ENCODE measurements at places on chromosomes 1 and 21. TPM values are rescaled to one million over a fixed set of nuclear protein-coding genes. Genes with fewer than 3 reads are reported as not detected.
A peak's percentile ranks its signal among the peaks of the same experiment; 100 is the strongest.

RCAN1 gene
- 24.0 TPM for total RNA-seq

IGSF21 gene
- not detected for total RNA-seq

LDLRAD1 gene
- not detected for total RNA-seq

KRTAP21-1 gene
- total RNA-seq: not detected

KCNH1 gene
- not detected for total RNA-seq

OR2T29 gene
- total RNA-seq: not detected

CAPN9 gene
- not detected for total RNA-seq

FCRL6 gene
- total RNA-seq: not detected

MANEAL gene
- 1.6 TPM for total RNA-seq

DNA sequence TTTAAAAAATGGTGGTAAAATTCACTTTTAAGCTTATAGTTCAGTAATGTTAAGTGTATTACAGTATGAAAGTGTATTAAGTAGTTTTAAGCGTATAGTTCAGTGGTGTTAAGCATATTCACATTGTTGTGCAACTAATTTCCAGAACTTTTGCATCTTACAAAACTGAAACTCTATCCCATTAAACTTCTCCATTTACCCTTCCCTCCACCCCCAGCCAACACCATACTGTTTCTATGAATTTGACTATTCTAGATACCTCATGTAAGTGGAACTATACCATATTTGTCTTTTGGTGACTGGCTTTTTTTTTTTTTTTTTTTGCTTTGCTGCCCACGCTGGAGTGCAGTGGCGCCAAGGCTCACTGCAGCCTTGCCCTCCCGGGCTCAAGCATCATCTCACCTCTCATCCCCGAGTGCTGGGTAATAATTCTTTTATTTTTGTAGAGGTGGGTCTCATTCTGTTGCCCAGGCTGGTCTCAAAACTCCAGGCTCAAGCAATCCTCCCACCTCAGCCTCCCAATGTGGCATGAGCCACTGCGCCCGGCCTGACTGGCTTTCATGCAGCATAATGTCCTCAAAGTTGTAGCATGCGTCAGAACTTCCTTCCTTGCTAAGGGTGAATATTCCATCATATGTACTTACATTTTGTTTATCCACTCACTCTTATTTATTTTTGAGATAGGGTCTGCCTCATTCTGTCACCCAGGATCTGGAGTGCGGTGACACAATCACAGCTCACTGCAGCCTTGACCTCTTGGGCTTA is 45.1 kb upstream of the BMP8B start:
- no peak for DNase-seq

DNA sequence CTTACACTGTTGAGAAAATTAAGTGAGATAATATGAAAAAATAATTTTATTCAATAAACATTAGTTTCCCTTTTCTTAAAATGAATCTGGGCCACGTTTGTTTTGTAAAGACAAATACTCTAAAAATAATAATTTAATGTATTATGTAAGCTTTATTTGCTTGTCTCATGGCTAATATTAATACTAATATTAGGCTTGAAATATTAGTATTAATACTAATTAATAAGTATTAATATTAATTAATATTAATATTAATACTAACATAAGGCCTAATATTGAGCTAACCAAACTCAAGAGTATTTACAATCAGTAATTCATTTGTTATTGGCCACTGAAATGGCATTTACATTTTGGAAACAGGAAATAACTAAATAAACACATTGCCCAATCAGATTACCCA is 280.1 kb upstream of the ESRRG start:
- no peak for DNase-seq

DNA sequence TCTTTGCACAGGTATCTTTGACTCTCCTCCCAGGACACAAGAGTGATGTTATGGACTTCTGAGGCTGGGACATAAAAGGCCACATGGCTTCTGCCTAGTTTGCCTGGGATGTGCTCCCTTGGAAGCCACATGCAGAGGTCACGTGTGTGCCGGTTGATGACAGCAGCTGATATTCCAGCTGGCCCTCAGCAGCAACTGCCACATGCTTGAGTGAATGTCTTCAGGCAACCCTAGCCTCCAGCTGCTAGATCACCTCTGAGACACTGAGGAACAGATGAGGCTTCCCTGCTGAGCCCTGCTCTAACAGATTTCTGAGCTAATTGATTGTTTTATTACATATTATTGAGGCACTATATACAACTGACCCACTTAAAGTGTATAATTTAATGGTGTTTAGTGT is 11.6 kb upstream of the AKR7A3 start:
- DNase-seq: no peak

DNA sequence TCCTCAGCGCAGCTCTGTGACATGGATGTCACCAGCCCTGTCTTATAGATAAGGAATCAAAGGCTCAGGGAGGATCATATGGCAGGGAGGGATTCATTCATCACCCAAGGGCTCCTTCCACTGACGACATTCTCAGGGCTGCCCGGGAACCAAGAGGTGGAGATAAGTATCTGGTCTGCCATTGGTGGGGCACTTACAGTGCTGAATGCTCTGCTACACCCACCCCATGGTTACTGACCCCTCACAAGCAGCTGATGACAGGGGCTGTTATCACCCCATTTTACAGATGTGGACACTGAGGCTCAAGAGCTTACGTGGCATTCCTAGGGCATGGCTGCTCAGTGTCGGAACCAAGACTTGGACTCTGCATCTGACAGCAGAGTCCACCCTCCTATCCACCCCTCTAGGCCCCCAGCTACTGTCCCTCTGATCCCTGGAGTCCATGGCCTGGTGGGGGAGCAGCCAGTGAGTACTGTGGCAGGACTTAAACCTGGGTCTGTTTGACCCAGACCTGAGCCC is 155.1 kb downstream of the PTPRU start:
- DNase-seq: no peak

DNA sequence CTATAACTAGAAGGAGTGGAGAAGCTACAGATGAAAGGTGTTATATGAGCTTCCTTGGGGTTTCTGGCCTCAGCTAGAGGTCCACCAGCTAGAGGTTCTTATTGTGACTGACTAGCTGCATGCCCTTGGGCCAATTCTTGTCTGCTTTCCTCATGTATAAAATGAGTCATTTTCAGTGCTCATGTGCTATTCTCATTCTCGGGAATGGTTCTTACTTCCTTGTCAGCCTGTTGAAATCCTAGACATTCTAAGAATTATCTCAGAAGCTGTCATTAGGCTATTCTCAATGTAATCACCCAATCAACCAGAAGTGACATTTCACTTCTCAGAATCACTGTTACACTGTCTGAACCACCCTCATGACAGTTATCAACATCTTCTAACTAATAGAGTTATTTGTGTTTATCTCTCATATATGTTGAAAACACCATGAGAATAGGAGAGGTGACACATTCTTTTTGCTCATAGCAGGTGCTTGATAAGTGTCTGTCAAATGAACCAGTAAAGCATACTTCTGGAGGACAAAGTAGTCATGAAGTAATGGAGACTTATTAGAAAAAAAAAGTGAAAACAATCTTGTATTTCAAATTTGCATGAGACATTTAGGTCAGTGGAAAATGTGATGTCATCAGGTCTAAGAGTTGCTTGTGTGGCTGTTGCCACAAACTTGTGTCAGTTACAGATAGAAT is 122.8 kb upstream of the IVNS1ABP start:
- DNase-seq: peak; percentile 49

DNA sequence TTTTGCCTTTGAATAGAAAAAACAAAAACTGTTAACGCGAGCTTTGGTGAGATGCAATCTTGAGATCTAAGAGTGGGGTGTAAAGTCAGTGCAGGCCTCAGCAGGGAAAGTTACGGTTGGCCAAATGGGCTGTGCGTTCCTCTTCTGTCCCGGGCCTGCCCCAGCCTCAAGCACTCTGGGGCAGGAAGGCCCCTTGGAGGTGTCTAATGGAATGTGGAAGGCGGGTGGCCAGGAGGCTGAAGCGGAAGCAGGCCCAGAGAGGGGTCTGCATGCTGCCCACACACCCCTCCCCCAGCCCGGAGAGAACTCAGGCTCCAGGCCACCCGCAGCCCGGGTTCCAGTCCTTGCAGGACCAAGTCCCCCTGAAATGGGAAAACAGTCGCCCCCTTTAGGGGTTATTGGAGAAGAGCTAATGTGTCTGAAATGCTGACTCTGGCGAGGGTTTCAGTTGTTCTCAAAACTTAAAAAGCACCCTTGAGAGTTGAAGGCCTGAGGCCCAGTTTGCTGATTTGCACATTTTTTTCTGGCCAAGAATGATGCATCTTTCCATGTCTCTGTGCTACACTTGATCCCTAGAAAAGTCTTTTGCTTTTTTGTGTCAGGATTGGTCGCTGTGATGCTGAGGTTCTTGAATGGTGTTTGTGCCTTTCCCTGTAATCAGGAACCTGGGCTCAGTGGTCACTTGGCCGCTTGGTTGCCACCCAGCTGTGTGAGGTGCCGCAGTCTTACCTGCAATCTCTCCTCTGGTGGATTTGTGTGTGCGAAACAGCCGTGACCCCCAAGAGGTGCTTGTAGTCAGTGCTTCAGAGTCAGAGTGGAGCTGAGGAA is 2.0 kb downstream of the COL18A1 start:
- peak; percentile 31 for DNase-seq

- DNase-seq: no peak
These were observed 7.8 kb upstream of the TMEM222 start for GRCh38 chr1:27314169-27314568.

DNA sequence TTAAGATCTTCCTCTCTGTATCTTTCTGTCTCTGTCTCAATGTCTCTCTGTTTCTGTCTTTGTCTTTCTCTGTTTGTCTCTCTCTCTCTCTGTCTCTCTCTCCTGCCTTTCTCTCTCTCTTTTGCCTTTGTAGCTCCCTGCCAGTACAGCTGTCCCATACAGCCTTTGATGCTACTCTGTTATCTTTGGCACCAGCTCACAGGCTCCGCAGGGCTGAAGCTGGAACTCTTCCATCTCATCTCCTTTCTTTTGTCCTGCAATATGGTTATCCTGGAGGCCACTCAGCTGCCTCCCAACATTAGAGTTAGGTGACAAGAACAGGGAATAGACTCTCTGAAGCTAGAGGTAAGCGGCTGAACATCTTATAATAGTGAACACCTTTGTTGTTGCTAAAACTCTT is 354.3 kb upstream of the NEGR1 start:
- DNase-seq: no peak

DNA sequence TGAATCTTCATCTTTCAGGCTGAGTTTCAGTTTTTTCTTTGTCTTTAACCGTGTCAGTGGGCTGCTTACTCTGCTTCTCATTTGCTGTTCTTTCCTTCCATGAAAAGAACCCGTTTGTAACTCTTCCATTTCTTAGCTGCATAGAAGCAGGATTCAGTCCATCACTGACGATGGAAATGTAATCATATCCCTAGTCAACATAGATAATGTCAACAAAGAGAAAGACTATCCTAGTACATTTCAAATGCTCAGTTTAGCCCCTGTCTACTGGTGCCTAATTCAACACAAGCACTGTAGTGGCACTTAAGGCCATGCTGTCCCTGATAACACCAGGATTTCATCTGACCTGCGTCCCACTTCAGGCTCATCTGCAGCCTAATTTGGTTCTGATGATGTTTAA is 376 bp downstream of the GBP1 start:
- DNase-seq: peak; percentile 20

- peak; percentile 53 for DNase-seq
These were observed 39.8 kb upstream of the TNR start for GRCh38 chr1:175783126-175783722.

- DNase-seq: peak; percentile 79
These were observed 47.1 kb upstream of the IRF2BP2 start for GRCh38 chr1:234656944-234657654.

GRCh38 chr21:32748529-32748928 is 20.7 kb upstream of the SYNJ1 start:
- no peak for DNase-seq

GRCh38 chr1:16386454-16387113 is 19.5 kb downstream of the SZRD1 start:
- DNase-seq: no peak

DNA sequence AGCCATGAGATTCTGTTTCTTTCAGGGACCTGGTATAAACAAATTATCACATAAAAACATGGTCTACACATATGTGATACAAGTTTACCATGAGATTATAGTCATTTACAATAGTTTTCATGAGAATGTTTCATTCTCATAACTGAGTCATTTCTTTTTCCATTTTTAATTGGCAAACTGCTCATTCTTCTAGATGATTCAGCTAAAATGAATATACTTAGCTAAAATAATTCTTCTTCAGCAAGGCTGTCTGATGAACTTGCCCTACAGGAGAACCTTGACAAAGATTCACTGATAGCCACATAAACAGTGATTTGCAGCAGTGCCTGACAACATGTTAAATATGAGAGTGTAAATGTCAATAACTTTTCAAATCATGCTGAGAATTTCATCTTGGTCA is 253.2 kb downstream of the FMN2 start:
- no peak for DNase-seq

- no peak for DNase-seq
These were observed 1.2 kb downstream of the DMRTA2 start for GRCh38 chr1:50421768-50422674.

GRCh38 chr1:176989023-176989422 is 175.5 kb downstream of the ASTN1 start:
- DNase-seq: no peak

GRCh38 chr21:40985370-40985769 is 138.4 kb upstream of the DSCAM start:
- no peak for DNase-seq

GRCh38 chr1:11383553-11384169 is 95.3 kb upstream of the DISP3 start:
- DNase-seq: no peak

DNA sequence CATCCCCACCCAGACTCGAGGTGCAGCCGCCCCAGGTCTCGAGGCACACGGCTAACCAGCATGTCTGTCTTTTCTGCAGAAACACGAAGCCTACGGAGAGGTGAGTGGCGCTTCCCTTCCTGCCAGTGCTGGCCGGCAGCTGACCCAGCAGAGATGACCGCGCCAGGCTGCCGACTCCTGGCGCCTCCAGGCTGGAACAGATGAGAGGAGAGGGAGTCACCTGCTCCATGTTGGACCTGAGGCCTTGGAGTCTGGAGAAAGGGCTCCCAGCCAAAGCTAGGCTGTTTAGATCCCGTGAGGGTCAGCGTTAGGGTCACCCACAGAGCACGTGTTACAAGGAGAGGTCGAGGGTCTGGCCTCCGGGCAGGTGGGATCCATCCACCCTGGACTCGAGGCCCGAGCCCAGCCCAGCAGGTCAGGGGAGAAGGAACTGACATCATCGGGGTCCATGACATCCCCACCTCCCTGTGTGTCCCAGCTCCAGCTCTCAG is 14.9 kb downstream of the COL6A2 start:
- no peak for DNase-seq

DNA sequence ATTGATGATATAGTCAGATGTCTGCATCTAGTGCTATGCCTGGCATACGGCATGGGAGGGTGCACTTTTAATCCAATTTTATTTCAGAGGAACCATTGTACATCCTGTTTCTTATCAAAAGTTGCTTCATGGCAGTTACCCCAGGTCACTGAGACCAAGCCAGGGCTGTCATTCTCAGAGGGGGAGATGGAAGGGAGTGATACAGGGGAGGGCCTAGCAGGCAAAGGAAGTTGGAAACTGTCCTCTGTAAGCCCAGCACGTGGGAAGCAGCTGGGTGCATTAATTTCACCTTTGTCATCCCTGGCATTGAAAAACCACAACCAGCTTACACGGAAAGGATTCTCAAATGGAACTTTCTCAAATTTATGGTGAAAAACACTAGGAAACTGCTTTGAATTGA is 458.7 kb upstream of the ADAMTS5 start:
- DNase-seq: no peak

- no peak for DNase-seq
These were observed 45.6 kb downstream of the ABCG1 start for GRCh38 chr21:42264245-42265195.

- no peak for DNase-seq
These were observed 52.9 kb upstream of the CNTN2 start for GRCh38 chr1:204990059-204990664.

- no peak for DNase-seq
These were observed 169.3 kb upstream of the ZC3H12A start for GRCh38 chr1:37305108-37305507.
